ENCODE measurements at places on chromosomes 5 and 9. TPM values are rescaled to one million over a fixed set of nuclear protein-coding genes. Genes with fewer than 3 reads are reported as not detected.

DNA sequence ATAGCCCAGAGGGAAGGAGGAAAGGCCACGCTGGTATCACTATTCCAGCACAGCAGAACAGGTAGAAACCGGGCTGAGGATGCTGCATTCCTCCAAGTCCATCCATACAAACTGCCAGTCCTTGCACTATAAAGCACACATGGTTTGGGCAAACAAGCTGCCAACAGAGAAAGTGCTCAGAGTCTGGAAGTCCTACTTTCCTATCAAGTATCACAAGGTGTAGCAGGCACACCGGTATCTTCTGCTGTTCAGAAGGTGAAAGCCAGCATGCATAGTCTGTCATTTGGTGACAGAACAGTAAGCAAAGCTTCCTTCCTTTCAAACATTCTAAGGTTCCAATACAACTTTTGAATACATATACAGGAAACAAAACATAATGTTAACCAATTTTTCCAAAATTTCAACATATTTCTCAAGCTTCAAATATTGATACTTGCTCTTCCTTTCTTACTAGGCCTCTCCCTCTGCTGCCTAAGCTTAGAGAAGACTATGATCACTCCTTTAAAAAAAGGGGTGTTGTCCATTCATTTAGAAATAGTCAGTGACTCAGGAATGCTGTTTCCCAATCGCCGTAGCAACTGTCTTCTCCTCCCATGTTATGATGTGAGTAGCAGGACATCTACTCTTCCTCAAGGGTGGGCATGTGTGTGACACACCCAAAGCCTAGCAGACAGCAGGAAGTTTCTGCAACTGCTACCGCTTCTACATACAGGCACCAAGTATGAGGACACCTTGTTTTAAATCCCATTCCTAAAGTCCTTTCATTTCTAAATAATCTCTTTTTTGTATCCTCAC lies 14.7 kb downstream of the DIAPH1 start:
- DNase-seq, result peak; percentile 98

GRCh38 chr9:121696930-121697329 lies 45.5 kb downstream of the DAB2IP start:
- no peak for DNase-seq

- no peak for DNase-seq
These were observed 13.6 kb downstream of the AHRR start for GRCh38 chr5:334903-335739.

- DNase-seq, result no peak
These were observed 76.3 kb downstream of the MACROH2A1 start for GRCh38 chr5:135322744-135323143.

GRCh38 chr5:141032626-141033025 lies 18.5 kb upstream of the PCDHB1 start:
- no peak for DNase-seq

GRCh38 chr5:53373451-53374158 lies 106.8 kb upstream of the FST start:
- DNase-seq, result peak; percentile 84

DNA sequence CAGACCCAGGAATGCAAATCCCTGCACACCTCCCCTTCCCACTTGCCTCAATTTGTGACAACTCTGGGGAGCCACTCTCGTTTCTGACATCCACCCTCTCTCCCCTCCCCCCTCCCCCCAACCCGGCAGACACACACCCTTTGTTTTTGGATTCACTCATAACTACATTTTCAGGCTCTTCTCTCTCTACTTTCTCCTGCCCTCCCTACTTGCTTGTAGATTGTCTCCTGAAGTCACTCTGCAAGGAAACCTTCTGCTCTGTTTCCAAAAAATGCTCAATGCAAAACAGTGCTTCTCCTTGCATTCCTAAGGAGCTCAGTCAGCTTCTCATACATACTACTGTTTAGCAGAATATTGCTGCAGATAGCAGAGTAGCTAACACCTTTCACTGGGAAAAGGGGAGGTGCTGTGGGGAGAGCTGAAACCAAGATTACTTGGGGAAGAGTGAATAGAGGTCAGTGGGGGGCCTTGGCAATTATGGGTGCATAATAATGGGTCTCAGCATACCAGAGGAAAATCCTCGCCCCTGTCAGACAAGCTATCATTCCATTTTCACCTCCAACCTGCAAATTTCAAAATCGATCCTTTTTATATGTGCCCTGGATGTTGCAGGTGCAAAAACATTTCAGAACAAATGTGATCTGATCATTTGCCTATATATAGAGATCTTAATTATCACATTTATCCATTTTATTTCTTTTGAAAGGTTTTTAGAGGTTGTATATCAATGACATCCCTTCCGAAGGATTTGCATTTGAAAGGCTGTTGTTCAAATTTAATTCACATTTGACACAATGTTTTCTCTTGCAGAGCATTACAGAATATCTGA lies 1860.7 kb upstream of the WWC1 start:
- no peak for DNase-seq

DNA sequence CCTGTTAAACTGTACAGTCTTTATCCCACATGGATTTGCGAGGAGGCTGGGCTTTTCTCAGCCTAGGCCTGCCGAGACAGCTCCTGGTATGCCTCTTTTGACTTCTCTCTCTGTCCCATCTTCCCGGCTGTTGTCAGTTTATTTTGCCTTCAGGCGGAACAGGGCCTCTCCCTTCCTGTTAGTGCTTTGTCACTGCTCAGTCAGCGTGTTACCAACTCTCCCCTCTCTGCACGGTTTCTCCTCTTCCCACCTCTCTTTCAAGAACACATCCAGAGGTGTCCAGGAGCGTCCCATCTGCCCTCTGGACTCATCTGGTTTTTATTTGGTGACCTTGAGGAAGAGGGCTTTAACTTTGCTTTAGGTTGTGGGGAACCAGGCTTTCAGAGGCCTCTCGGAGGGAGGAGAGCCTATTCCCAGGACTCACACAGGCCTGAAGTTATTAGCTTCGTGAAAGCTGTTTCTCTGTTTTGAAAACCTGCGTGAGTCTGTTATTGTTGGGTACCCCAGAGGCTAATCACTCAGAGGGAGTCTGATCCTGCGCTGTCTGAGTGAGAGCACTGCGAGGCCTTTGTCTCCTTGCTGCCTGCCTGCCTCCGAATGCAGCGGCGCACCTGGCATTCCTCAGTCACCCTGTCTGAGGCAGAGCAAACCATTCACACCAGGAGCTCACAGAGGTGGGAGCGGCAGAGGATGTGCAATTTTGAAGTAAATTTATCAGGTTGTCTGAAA lies 234.4 kb upstream of the MPDZ start:
- DNase-seq, result peak; percentile 17

DNA sequence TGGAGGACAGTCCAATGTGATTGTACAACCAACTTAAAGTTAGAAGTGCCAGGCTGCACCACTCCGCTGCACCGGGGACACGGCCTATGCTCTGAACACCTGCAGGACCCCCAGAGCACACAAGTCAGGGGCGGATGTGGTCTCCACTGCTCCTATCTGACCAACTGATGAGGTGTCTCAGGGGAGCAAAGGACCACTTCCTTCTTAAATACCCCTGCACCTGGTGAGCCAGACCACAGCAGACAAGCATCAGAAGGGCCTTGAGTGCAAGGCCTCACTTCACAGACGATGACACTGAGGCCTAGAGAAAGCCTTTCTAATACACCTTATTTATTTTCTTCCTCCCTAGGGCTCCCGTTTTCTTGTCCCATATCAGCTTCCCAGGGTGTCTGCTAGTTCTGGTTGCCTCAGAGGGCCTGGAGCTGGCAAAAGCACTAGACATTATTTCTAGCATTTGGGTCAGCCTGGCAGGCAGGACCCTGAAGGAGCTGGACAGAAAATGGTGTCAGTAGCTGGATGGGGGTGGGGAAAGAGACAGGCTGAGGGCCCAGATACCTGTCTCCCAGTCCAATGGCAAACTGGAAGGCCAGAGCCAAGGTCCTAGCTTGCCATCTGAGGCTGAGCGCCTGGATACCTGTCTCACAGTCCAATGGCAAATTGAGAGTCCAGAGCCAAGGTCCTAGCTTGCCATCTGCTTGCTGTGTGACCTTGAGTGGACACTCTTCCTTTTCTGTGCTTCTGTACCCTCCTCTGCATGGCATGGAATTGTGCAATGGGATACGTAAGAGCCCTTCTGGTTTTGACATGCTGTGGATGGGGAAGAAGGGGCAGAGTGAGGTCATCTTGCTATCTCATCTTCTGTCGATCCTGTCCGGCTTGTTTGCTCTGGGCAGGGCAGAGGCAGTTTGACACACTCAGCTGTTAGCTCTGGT lies 9.0 kb downstream of the CCDC69 start:
- DNase-seq, result no peak

DNA sequence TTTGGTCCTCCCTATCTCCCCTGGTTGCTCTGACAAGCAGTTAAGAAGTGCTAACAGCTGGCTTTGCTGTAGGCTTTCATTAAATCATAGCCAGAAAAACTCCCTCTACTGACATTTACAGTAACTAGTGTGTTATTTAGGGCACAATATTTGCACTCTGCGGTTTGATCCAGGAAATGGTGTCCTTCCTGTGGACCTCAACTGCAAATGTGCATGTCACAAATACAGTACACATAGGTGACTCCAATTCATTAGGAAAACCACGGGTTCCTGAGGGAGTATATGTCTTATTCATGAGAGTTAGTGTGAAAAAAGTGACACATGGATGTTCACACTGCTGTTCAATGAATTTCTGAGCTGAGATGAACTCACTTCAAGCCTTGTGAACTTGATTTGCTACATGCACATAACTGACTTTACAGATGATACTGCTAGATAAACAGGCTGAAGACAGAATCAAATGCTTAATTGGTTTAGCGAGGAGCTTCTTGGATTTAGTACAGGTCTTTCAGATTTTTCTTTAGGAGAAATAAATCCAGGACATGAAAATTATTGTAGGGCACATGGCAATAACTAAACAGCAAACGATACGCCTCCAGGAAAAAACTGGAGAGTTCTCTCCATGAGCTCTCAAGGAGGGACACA lies 281.5 kb downstream of the EFNA5 start:
- DNase-seq, result peak; percentile 60

- DNase-seq, result peak; percentile 92
These were observed at the start of gene NEK6 for GRCh38 chr9:124257844-124258606. Gene NEK6, plus strand, starts transcription at chr9:124257949. Its CDS starts 44,016 bp downstream, at chr9:124301965.

DNA sequence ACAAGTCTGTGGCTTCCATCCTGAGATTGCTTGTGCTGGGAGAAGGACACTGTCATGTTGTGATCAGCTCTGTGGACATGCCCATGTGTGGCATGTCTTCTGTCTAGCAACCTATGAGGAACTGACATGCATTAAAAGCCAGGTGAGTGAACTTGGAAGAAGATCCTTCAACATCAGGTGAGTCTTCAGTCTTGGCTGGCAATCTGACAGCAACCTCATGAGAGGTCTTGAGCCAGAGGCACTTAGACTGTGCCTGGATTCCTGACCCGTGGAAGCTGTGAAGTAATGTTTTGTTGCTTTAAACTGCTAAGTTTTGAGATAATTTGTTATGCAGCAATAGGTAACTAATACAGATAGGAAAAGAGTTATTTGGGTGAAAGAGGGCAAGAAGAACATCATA lies 6.8 kb upstream of the TCERG1 start:
- DNase-seq, result no peak

DNA sequence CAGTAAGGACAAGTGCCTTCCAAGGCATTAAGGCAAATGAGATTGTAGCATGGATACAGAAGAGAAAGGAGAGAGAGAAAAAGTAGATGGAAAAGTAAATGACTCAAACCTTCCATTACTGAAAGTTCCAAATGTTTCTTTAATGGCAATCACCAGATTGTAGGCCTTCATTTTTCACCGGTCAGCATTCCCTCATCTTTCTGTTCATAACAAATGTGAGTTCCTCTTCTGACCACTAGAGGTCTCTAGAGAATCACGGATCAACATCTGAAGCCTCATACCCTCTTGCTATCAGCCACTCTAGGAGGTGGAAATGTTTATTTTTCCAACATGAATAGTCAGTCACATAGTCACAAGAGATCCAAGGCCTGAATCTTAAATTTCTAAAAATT lies 73.6 kb upstream of the RPS23 start:
- peak; percentile 83 for DNase-seq

ELOVL7 gene
- not detected for total RNA-seq

ANKRD18A gene
- total RNA-seq, result not detected

PLAC8L1 gene
- not detected for total RNA-seq

CDC20B gene
- total RNA-seq, result not detected

SPATA31A3 gene
- not detected for total RNA-seq

TMEM171 gene
- total RNA-seq, result 6.7 TPM

PCDHGA7 gene
- total RNA-seq, result 1.6 TPM

MAMDC2 gene
- total RNA-seq, result not detected

EQTN gene
- not detected for total RNA-seq

AFAP1L1 gene
- total RNA-seq, result 0.38 TPM
